ENCODE measurements at places on chromosomes 5 and 9. TPM values are rescaled to one million over a fixed set of nuclear protein-coding genes. Genes with fewer than 3 reads are reported as not detected.

GRCh38 chr5:115377468-115378217 is 81.2 kb upstream of the CCDC112 start:
- H3K36me3 ChIP-seq = no peaks in the 10 kb centered on the region
- no peak overlapping the region for H3K27ac ChIP-seq
- H3K4me3 ChIP-seq = no peak overlapping the region
- no peaks in the 10 kb centered on the region for H3K27me3 ChIP-seq
- H3K4me1 ChIP-seq = peaks cover 23% of the 10 kb centered on the region

- no peaks in the 10 kb centered on the region for H3K36me3 ChIP-seq
- no peak overlapping the region for H3K27ac ChIP-seq
- DNase-seq = no peak
- H3K4me3 ChIP-seq = no peak overlapping the region
- H3K27me3 ChIP-seq = no peaks in the 10 kb centered on the region
- H3K4me1 ChIP-seq = peaks cover 5% of the 10 kb centered on the region
Observed at GRCh38 chr5:40654377-40654991, 25.2 kb upstream of the PTGER4 start.

GRCh38 chr9:38417003-38417945 is 7.0 kb downstream of the IGFBPL1 start:
- no peaks in the 10 kb centered on the region for H3K36me3 ChIP-seq
- no peaks in the 10 kb centered on the region for H3K4me1 ChIP-seq
- DNase-seq = peak; percentile 35
- peaks cover 10% of the 10 kb centered on the region for H3K27me3 ChIP-seq
- no peak overlapping the region for H3K27ac ChIP-seq
- no peak overlapping the region for H3K4me3 ChIP-seq

- peak overlapping the region; percentile 89 for H3K27ac ChIP-seq
- peaks cover 23% of the 10 kb centered on the region for H3K4me1 ChIP-seq
- no peaks in the 10 kb centered on the region for H3K27me3 ChIP-seq
- no peak for DNase-seq
Observed at GRCh38 chr5:10308844-10309243, 1.1 kb upstream of the CMBL start.

DNA sequence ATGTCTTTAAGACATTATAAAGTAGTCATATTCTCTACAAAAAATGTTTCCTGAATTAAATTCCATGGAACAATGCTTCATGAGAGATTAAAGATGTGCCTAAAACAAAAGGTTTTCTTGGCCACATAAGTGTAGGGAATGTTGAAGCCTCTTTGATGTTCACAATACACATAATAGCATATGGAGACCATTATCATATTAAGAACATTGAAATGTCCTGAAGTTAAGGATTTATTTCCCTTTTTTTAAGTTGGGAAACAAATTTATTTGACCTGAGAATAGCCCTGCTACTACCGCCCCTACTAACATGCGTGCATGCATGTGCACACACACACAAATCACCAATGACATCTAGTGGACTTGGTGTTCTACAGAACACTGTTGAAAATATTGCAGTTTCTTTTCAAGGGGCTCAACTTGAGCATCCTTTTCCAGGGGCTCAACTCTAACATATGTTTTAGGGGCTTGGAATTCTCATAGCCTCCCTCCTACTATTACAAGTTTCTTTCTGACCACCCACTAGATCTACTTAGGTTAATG is 124.9 kb upstream of the C6 start:
- no peaks in the 10 kb centered on the region for H3K27me3 ChIP-seq
- no peaks in the 10 kb centered on the region for H3K4me1 ChIP-seq
- no peak overlapping the region for H3K27ac ChIP-seq
- DNase-seq = no peak

DNA sequence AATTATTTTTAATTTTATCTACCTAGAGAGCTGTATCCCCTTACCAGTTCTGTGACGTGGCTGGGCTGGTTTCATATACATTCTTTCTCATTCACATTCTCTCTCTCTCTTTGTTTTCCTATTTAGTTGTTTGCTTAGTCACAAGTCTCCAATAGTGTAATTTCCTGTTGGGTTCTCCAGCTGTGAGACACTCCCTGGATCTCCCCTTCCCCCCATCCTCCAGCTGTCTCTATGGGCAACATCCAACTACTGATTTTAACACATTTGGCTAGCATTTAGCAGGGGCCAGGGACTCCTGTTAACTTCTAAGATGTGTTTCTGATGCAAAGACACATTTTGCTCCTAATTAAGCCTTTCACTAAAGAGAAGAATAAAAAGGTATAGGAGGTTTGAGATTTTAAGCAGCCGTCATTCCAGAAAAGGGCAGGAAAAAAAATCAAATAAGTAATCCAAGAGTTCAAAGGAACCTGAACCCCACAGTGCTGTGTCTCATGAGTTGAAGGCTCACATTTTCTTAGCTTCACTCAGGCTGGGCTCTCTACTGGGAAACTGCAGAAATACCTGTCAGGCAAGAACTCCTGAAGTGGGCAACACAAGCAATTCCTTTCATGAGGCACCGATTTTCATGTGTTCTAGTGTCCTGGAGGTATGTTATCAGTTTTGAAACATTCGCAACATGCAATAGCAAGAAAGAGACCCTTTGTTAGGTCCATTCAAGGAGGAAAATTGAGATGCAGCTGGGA is 198.7 kb upstream of the C9orf72 start:
- no peaks in the 10 kb centered on the region for H3K4me1 ChIP-seq
- H3K27me3 ChIP-seq = no peaks in the 10 kb centered on the region
- no peak overlapping the region for H3K4me3 ChIP-seq
- DNase-seq = no peak
- no peaks in the 10 kb centered on the region for H3K36me3 ChIP-seq

DNA sequence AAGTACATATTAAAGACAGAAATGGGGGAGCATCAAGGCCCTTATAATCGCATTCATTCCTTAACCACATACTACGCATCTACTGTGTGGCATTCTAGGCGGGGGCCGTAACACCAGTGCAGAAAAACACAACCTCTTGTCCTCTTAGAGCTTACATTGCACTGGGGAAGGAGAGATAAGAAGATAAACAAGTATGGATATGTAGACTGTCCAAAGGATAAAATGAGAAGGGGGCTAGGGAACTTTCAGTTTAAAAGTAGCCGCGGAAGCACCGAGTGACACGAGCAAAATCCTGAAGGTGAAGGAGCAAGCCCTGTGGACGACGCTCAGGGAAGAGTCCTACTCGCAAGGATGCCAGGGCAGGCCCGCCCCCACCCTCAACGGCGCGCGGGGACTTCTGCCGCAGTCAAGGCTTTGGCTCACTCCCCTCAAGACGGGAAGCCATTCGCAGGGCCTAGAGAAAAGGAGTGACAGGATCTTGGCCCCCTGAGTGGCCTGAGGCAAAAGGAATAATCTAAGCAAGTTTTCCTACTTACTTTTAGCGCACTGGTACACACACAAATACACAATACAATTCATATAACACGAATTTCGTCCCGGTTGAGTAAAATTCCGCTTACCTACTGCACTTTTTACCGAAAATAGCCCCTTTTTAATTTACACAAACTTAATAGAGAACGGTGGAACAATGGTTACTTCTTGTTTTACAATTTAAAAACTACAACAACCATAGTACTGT is 1.3 kb upstream of the NIPBL start:
- H3K4me3 ChIP-seq = peak overlapping the region; percentile 86
- peak overlapping the region; percentile 98 for H3K27ac ChIP-seq
- DNase-seq = peak; percentile 58
- H3K36me3 ChIP-seq = no peaks in the 10 kb centered on the region
- peaks cover 12% of the 10 kb centered on the region for H3K4me1 ChIP-seq

GRCh38 chr5:39432696-39433530 is 8.1 kb upstream of the DAB2 start:
- H3K4me3 ChIP-seq = no peak overlapping the region
- no peaks in the 10 kb centered on the region for H3K4me1 ChIP-seq
- no peaks in the 10 kb centered on the region for H3K27me3 ChIP-seq
- H3K27ac ChIP-seq = peak overlapping the region; percentile 53
- no peaks in the 10 kb centered on the region for H3K36me3 ChIP-seq
- DNase-seq = no peak

DNA sequence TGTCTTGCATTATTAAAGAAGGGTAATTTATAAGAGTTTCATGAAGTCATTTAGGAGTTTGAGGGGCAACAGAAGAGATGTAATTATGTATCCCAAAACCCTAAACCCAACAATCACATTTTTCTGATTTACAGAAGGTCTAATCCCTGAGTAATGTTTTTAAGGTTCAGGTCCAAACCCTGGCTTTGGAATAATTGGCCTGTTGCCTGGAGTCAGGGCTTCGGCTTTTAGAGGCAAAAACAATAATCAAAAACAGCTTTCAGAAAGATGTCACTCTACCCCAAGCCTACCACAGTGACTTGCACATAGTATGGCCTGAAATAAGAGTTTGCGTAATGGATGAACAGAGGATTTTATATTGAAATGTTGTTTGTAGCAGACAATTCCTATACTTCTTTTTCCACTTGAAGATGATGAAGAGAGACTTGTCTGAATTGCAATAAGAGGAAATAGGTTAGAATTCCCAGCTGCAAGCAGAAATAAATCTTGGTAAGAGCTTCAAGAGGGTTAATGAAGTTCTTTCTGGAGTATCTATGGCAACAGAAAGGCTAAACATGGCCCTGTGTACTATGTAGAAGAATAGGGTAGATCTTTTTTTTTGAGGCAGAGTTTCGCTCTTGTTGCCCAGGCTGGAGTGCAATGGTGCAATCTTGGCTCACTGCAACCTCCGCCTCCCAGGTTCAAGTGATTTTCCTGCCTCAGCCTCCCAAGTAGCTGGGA is 152.0 kb downstream of the GPBP1 start:
- no peaks in the 10 kb centered on the region for H3K36me3 ChIP-seq
- no peaks in the 10 kb centered on the region for H3K27me3 ChIP-seq
- H3K4me1 ChIP-seq = peaks cover 8% of the 10 kb centered on the region
- H3K4me3 ChIP-seq = no peak overlapping the region

GRCh38 chr5:160461378-160461777 is 39.7 kb downstream of the PTTG1 start:
- H3K36me3 ChIP-seq = no peaks in the 10 kb centered on the region
- H3K4me3 ChIP-seq = no peak overlapping the region
- H3K27ac ChIP-seq = no peak overlapping the region

GRCh38 chr5:89929834-89930233 is 479.7 kb downstream of the CETN3 start:
- H3K4me3 ChIP-seq = no peak overlapping the region
- H3K36me3 ChIP-seq = no peaks in the 10 kb centered on the region
- H3K27ac ChIP-seq = no peak overlapping the region
- DNase-seq = no peak
- H3K27me3 ChIP-seq = no peaks in the 10 kb centered on the region

GRCh38 chr9:78792745-78793144 is 495.8 kb downstream of the PSAT1 start:
- H3K27me3 ChIP-seq = no peaks in the 10 kb centered on the region
- H3K4me3 ChIP-seq = no peak overlapping the region
- H3K36me3 ChIP-seq = no peaks in the 10 kb centered on the region
- no peaks in the 10 kb centered on the region for H3K4me1 ChIP-seq
- no peak overlapping the region for H3K27ac ChIP-seq

DNA sequence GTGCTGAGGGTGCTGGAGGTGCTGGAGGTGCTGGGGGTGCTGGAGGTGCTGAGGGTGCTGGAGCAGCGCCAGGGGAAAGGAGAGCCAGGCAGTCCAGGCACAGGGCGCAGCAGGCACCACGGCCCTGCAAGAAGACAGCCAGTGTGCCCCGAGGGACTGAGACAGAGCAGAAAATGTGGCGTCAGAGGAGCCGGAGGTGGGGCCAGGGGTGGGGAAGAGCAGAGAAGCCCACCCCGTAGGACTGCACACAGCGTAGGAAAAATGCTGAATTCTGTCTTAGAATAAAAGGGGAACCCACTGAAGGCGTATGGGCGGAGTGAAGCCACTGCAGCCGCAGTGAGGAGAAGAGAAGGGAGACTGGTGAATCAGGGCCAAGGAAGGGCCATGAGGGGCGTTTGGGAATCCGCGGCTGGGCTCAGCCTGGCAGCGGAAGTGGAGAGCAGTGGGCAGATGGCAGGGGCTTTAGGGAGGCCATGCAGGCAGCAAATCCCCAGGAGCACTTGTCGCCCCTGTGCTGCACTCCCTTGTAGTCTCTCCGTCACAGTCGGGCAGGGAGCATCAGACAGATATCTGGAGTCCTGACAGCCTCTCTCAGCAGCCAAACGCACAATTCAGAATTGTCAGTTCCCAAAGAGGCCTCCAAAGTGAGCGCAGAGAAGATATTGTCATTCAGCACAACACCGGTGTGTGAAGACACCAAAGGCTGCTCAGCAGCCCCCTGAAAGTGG is 35.9 kb upstream of the LECT2 start:
- H3K36me3 ChIP-seq = no peaks in the 10 kb centered on the region
- no peaks in the 10 kb centered on the region for H3K27me3 ChIP-seq
- H3K4me1 ChIP-seq = peaks cover 14% of the 10 kb centered on the region
- H3K4me3 ChIP-seq = no peak overlapping the region
- DNase-seq = no peak

- H3K4me3 ChIP-seq = no peak overlapping the region
- H3K36me3 ChIP-seq = no peaks in the 10 kb centered on the region
- H3K27me3 ChIP-seq = no peaks in the 10 kb centered on the region
- no peak for DNase-seq
- H3K4me1 ChIP-seq = peaks cover 22% of the 10 kb centered on the region
Observed at GRCh38 chr5:74404574-74405508, 235.7 kb downstream of the ENC1 start.

GRCh38 chr5:15844253-15844652 is 335.3 kb downstream of the MARCHF11 start:
- no peaks in the 10 kb centered on the region for H3K36me3 ChIP-seq
- no peaks in the 10 kb centered on the region for H3K27me3 ChIP-seq
- no peak overlapping the region for H3K27ac ChIP-seq
- H3K4me3 ChIP-seq = no peak overlapping the region

GRCh38 chr5:66904189-66904588 is 292.4 kb downstream of the CD180 start:
- H3K4me3 ChIP-seq = no peak overlapping the region
- no peak overlapping the region for H3K27ac ChIP-seq
- no peaks in the 10 kb centered on the region for H3K36me3 ChIP-seq
- no peaks in the 10 kb centered on the region for H3K27me3 ChIP-seq
- no peak for DNase-seq

The SPINK13 gene
- total RNA-seq = not detected

The LAMC3 gene
- 2.9 TPM for total RNA-seq

The GCNT4 gene
- 1.4 TPM for total RNA-seq

The TCF7 gene
- 0.60 TPM for total RNA-seq

The RABEPK gene
- not detected for total RNA-seq

The PPIC gene
- 56.3 TPM for total RNA-seq

The SLC36A2 gene
- total RNA-seq = not detected

The FAM151B gene
- total RNA-seq = 4.1 TPM

The ATP6V0E1 gene
- 60.9 TPM for total RNA-seq

The PPP3R2 gene
- not detected for total RNA-seq

The ADAMTS16 gene
- 0.68 TPM for total RNA-seq

The LIFR gene
- 11.3 TPM for total RNA-seq

The S1PR3 gene
- 2.0 TPM for total RNA-seq

Measured in transverse colon (tissue), 4 donors.